ENCODE measurements at places on chromosomes 4 and X.

GRCh38 chr4:113815826-113816225, 54.3 kb upstream of the CAMK2D start:
- no peak for DNase-seq

- DNase-seq = no peak
Measured at GRCh38 chrX:56853436-56853835, 124.4 kb downstream of the NBDY start.

DNA sequence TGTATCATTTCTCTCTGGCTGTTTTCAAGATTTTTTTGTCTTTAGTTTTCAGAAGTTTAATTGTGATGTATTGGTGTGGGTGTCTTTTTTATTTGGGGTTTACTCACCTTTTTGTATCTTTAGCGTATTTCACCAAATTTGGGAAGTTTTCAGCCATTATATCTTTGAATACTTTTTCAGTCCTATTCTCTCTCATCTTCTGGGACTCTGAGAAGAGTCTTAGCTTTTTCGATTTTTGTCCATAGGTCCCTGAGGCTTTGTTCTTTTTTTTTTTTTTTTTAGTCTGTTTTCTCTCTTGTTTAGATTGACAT, 23.8 kb downstream of the KDM6A start:
- DNase-seq = no peak

- DNase-seq = no peak
Measured at GRCh38 chr4:119041396-119041795, 94.2 kb upstream of the MYOZ2 start.

- no peak for DNase-seq
Measured at GRCh38 chr4:4269856-4270255, 20.1 kb downstream of the LYAR start.

DNA sequence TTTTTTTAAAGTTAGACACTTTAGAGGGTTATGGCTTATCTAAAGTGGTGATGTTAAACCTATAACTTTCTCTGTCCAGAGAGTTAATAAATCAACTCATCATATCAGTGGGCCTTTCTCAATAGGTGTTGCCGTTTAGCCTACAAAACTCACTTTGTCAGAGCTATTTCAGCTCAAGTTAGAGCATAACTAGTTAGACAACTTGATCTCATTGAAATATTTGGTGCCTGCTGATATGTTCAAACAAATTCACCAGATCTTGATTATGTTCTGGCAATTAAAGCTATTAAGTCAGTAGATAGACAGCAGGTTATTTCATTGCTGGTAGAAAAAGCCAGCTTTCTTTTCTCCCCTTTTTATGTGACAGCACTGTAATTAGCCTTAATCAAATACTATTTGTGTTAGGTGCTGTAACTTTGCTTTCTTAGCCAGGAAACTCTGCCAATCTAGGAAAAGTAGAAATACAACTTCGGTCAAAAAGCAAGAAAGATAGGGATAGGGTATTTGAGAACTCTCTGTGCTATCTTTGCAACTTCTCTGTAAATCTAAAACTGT, 191.8 kb downstream of the MAML3 start:
- DNase-seq = no peak

DNA sequence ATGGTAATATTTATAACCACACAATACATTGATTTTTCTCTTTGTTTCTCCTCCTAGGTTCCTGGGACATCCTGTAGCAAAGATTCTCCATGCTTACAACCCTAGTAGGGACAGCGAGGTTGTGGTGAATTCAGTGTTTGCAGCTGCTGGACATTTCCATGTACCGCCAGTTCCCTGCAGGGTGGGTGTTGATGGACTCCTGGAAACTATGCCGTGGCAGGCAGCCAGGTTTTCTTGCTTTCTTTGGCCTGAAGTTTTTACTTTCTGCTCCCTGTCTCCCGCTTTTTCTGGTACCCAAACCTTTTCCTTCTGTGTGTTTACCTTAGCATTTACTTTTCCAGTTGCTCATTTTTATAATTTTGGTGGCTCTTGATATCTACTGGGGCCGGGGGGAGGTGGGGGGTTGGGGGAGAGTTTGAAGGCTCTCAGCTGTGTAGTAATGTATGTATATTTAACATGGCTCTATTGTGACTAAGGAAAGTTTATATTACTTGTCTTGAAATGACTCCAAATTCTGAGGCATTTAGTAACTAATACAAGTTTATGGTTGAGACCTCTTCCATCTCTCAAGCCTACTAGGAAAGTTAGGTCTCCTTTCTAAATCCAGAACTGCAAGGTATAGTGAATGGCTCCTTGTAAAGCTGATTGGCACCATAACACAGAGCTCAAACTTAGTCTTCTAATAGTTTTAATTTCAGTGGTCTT, 89.7 kb downstream of the TMEM131L start:
- peak; percentile 1 for DNase-seq

GRCh38 chrX:12814420-12814819, 23.2 kb downstream of the PRPS2 start:
- DNase-seq = no peak

- DNase-seq = no peak
Measured at GRCh38 chr4:6002492-6002833, 15.8 kb downstream of the C4orf50 start.

DNA sequence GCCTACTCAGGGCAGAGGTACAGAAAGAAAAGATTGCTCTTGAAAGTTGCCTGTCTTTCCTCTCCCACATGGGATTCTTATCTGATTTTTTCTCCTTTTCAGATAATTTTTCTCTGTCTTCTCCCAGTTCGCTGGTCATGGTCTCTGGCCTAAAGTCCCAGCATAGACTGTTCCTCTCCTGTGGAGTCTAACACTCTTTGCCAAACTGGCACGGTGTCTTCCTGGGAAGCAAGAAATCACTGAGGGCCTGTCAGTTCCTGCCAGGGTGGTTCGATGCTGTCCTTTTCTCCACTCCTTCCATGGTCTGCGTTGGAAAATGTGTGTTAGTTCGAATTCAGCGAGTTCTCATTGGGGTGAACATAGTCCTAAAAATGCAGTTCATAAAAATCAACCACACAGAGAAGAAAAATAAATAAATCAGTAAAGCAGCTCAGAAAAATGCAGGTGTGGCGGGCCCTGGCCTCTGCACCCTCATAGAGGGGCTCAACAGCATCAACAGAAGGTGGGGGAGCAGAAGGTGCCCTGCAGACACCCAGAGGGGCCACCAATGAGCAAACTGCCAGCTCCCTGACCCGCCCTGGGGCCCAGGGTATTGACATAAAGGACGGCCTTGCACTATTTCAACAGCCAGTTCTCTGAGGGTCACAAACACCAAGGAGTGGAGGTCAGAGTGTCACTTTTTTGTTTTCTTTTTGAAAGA, 2.1 kb downstream of the RGN start:
- no peak for DNase-seq

DNA sequence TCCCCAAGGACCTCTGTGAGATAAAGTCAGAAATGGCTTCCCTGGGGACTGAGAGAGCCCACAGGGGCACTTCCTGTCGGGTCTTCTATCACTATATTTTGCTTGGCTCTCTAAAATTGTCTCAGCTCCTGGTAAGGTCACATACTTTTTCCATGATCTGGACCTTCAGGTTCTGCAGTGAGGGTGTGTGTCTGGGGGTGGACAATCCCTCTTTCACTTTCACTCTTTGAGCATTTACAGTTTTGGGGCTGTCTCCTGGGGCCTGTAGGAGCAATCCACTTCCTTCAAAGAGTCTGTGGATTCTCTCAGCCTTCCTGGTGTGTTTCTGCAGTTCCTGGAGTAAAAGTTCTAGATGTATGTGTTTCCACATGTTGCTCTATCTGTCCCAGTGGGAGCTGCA, 335.7 kb downstream of the FSTL5 start:
- no peak for DNase-seq

- no peak for DNase-seq
Measured at GRCh38 chrX:13968198-13968597, 61.5 kb downstream of the GEMIN8 start.

GRCh38 chr4:151524610-151525009, 115.6 kb downstream of the FHIP1A start:
- no peak for DNase-seq

DNA sequence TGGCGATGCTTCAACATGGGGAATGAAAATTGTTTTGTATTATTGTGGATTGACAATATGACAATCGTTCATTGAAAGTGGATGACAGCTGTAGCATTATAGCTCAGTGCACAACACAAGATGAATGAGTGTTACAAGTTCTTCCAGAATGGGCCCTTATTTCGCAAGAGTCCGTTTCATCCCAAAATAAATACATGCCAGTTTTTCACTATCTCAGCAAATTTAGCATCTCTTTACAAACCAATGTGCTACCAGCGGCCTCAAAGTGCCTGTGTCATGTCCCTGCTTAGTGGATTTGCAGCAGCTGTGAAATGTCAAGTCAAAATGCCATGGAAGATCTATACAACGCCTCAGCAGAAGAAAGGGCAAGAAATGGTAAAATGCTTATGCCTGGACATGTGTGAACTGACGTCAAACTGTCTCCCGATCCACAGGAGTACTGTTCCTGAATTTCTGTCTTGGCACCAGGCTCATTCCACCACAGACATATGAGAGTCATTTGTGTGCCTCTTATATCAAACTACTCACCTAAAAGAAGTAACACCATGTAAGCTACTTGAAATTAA, 109.6 kb downstream of the MAML3 start:
- no peak for DNase-seq

GRCh38 chr4:140807491-140808252, 51.5 kb upstream of the TBC1D9 start:
- DNase-seq = no peak

DNA sequence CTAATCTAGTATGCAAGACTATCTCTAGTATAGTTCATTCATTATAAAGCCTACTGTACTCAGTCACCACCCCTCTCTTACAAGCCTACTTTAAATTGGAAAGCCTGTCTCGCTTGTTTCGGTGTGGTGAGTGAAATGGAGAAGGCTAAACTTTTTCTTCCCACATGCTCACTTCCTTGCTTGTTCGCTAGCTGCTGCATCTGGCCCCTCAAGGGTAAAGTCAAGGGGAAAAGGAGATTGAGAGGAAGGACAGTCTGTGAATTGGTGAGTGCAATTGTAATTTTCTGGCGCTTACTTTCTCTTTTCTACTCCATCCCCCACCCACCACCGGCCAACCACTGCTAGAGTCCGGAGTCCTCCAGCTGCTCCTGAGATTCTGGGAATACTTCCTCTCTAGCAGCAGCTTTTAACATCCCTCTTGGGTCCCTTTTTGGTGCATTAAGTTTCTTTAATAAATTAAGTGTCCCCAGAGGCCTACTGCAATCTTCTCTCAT, 12.1 kb upstream of the ARAP2 start:
- DNase-seq = no peak

DNA sequence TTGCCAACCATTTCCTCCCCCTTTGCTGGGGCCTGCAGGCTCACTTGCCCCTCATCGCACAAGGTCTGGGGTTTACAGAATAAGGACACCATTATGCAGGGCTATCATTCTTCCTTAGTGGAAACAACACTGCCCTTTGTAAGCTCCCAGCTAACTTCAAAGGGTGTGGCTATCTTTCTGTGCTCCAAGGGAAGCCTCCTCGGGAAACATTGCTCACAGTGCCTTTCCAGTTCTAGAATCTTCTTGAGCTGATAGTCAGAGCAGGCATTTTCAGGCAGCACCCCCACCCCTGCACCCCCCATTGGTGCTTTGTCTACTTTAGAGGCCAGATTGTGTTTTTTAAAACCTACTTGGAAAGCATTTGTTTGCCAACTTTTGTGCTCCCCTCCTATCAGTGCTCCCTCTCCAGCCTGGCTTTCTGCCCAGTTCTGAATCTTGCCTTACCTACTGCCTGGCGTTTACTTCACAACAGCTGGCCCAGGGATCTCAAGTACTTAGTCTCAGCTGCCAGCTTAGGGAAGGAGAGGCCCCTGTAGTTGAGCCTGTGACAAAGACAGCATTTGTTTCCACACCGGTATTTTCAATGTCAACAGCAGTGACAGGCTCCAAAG, 53.5 kb downstream of the PLAC1 start:
- no peak for DNase-seq

DNA sequence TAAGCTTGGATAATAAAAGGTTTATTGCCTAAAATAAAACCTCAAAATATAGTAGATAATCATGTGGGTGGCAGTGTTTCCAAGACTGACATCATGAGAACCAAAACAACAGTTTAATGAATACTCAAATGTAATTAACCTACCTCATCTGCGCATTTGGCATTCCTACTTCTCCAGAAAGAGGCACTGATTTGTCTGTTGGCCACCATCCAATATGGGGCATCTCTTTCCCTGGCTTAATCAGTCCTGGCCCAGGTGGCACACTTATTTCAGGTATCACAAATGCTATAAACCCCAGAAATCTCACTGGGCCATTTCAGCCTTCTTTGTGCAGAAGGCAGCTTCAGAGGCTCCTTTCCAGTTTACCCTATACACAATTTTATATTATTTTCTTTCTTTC, 192.2 kb downstream of the COMMD8 start:
- DNase-seq = peak; percentile 13

- no peak for DNase-seq
Measured at GRCh38 chr4:54101190-54102041, 1.5 kb downstream of the GSX2 start.

DNA sequence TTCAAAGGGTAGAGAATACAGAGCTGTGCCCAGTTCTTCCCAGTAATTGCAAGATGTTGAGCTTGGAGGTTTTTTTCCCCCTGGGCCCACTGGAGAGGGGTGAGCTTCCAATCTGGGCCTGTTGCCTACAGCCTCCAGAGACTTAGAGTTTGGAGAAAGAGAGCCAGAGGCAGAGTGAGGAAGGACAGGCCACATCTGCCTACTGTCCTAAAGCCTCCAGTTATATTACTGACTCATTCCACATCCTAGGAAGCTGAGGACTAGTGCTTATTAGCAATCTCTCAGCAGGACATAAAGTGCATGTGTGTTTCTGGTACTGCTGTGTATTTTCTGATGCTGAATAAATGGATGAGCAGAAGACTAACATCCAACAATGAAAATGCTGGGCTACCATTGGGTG, 181.0 kb upstream of the MAMLD1 start:
- DNase-seq = no peak

GRCh38 chr4:33160126-33160525, 2440.0 kb downstream of the PCDH7 start:
- DNase-seq = peak; percentile 13

DNA sequence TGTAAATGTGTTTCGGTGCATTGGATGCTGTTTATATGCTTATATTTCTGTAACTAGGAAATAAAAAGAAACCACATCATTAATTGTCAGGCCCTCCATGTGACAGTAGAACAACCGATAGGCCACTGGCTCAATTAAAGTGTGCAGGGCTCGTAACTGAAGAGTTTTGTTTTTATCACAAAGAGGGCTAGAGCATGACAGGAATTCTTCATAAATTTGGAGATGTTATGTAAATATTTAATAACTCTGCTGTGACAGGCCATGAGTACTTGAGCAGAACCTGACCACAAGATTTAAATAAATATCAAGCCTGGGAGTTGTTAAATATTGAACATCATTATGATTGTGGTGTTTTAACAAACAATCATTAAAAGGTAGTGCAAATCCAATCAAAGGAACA, 55.9 kb downstream of the MID1 start:
- DNase-seq = no peak

GRCh38 chr4:8846826-8847225, 24.8 kb downstream of the HMX1 start:
- no peak for DNase-seq

DNA sequence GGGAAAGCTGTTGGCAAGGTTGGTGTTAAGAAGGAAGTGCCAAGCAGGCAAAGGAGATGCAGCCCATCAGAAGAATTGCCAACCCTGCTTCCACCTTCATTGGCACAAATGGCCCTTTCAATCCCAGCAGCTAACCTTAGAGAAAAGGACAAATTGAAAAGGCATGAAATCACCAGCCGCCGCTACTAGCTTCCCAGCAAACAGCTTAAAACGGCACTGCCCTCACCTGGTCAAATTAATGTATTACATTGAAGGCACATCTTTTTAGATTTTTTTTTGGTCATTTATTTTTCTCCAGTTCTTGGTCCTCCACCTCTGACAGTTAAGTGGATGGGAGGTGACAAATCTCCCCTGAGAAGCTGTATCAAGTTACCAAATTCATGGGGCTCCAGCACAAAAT, 51.0 kb upstream of the NHSL2 start:
- peak; percentile 16 for DNase-seq
